ENCODE measurements at places on chromosomes 7 and 10.
A peak's percentile ranks its signal among the peaks of the same experiment; 100 is the strongest.

DNA sequence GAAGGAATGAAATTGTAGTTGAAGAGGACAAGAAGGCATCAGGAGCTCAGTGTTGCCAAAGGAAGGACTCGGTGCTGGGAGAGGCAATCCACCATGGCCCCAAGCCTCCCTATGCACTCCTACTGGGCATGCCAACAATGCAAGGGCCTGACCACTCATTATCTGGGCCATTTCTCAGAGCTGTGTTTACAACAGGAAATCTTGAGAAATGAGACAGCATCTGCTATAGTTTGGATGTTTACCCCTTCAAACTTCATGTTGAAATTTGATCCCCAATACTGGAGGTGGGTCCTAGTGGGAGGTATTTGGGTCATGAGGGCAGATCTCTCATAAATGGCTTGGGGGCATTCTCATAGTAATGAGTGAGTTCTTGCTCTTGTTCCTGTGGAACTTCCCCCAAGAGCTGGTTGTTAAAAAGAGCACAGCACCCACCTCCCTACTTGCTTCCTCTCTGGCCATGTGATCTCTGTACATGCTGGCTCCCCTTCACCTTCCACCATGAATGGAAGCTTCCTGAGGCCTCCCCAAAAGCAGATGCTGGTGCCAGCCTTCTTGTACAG lies 50.8 kb upstream of the AOAH start:
- H3K27ac ChIP-seq, result no peak overlapping the region
- no peaks in the 10 kb centered on the region for H3K27me3 ChIP-seq
- H3K36me3 ChIP-seq, result no peaks in the 10 kb centered on the region
- H3K4me1 ChIP-seq, result no peaks in the 10 kb centered on the region
- no peak overlapping the region for H3K4me3 ChIP-seq
- DNase-seq, result no peak

DNA sequence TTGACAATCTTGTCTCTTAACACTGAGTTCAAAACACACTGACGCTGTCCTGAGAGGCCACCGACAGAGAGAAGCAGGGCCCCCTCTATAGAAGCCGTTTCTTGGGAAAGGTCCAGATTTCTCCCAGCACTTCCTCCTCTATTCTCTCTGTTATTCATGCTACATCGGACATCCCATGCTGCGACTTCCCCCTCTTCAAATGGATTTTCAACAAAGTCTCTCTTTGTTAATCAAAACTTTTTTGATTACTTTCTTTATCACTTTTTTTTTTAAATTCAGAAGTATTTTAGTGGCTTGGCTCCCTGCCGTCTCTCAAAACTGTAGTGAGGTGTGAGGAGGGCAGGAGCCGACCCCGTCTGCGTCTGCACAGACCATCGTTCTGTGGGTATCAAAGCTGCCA lies 298.9 kb upstream of the PITRM1 start:
- peak overlapping the region; percentile 80 for H3K27ac ChIP-seq
- H3K4me1 ChIP-seq, result peaks cover 44% of the 10 kb centered on the region
- H3K27me3 ChIP-seq, result no peaks in the 10 kb centered on the region
- no peaks in the 10 kb centered on the region for H3K36me3 ChIP-seq
- no peak for DNase-seq
- no peak overlapping the region for H3K4me3 ChIP-seq

DNA sequence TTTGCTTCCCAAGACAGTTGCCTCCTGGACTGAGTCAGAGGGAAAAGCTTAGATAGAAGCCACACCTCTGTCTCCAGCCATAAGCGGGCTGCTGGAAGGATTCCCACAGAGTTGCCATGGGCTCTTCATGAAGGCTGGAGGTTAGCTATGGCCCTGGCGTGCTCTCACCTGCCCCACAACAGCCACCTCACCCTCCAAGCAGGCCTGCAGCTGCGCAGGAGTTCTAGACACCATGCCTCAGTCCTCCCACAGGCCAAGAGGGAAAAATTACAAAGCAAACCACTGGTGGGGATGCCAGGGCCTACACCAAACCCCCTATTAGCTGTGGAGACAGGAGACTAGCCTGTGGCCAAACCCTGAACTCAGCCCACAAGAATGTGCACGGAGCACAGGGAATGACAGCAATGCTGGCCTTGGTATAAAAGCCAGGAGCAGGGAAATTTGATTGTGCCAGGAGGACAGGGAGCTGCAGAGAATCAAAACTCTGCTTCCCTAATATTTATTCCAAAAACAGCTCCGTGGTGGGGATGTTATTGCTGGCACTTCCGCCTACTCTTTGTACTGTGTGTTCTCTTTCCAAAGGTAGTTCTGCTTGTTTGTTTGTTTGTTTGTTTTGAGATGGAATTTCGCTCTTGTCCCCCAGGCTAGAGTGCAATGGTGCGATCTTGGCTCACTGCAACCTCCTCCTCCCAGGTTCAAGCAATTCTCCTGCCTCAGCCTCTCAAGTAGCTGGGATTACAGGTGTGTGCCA lies 60.3 kb upstream of the STK17A start:
- no peak for DNase-seq
- no peaks in the 10 kb centered on the region for H3K36me3 ChIP-seq
- no peak overlapping the region for H3K27ac ChIP-seq
- no peaks in the 10 kb centered on the region for H3K27me3 ChIP-seq
- no peak overlapping the region for H3K4me3 ChIP-seq

DNA sequence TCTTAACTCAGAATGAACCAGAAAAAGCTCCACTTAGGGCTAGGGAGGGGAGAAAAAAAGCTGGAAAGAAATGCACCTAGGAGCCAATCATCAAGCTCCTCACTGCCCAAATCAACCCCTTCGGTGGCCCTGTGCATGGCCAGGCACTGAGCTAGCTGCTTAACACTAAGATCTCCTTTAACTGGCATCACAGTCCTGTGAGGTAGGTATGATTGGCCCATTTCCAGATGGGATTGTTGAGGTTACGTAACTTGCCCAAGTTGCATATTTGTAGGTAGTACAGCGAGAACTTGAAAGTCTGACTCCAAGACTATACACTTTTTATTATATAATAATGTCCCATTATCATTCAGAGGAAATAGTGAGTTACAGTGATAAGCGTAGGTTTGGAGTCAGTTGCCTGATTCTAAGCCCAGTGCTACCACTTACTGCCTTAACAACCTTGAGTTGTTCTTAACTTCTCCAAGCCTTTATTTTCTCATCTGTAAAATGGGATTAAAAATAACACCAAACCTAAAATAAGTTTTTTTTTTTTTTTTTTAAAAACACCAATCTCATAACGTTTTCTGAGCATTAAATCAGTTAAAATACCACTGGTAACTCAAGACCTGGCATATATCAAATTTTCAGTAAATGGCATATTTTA lies 37.2 kb upstream of the ACSL5 start:
- no peak overlapping the region for H3K4me3 ChIP-seq
- no peaks in the 10 kb centered on the region for H3K27me3 ChIP-seq
- DNase-seq, result no peak

DNA sequence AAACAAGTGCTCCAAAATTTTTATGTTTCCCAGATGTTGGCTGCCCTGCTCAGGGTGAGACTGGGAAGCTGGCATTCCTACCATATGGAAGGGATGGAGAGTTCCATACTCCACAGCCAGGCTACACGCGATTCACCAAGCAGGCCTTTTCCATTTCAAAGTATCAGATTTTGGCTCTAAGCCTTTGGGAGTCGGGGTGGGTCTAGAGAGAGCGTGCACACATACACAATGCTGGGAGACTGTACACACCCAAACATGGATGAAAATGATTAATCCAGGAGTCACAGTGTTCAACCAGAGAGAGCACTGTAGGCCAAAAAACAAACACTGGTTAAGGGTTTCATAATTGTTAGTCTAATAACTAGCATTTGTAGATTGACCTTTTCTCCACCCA lies 295.0 kb downstream of the BICC1 start:
- H3K4me3 ChIP-seq, result no peak overlapping the region
- H3K27ac ChIP-seq, result no peak overlapping the region
- no peak for DNase-seq
- no peaks in the 10 kb centered on the region for H3K4me1 ChIP-seq
- no peaks in the 10 kb centered on the region for H3K27me3 ChIP-seq
- no peaks in the 10 kb centered on the region for H3K36me3 ChIP-seq

- H3K36me3 ChIP-seq, result no peaks in the 10 kb centered on the region
- H3K27ac ChIP-seq, result no peak overlapping the region
- no peak for DNase-seq
- H3K4me1 ChIP-seq, result no peaks in the 10 kb centered on the region
- H3K27me3 ChIP-seq, result no peaks in the 10 kb centered on the region
- H3K4me3 ChIP-seq, result no peak overlapping the region
Measured at GRCh38 chr10:85012305-85012704, 683.9 kb downstream of the CCSER2 start.

DNA sequence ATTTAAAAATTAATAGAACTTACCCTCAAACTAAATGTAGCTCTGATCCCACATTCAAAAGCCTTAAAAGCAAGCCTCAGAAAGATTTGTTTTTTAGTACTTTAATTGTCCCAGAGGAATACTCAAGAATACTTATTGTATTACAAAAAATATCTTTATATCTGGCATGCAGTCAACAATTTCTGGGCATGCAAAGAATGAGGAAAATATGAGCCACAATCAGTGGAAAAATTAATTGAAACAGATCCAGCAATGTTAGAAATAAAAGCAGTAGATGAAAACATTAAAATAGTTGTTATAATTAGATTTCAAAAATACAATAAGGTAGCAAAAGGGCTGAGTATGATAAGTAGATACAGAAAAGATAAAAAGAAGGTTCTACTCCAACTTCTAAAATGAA lies 154.7 kb downstream of the PON1 start:
- DNase-seq, result no peak
- H3K36me3 ChIP-seq, result no peaks in the 10 kb centered on the region
- no peaks in the 10 kb centered on the region for H3K4me1 ChIP-seq
- H3K27ac ChIP-seq, result no peak overlapping the region
- H3K4me3 ChIP-seq, result no peak overlapping the region

All from psoas muscle (tissue), 8 donors.